Esophagus squamous epithelium (tissue), 5 donors: ENCODE measurements at places on chromosomes 3 and 15. TPM values are rescaled to one million over a fixed set of nuclear protein-coding genes. Genes with fewer than 3 reads are reported as not detected.

Gene KCNAB1
- total RNA-seq, result 1.9 TPM

Gene RETNLB
- total RNA-seq, result not detected

Gene FOXL2NB
- total RNA-seq, result 1.1 TPM

Gene COPG1
- 121 TPM for total RNA-seq

Gene OXTR
- 9.0 TPM for total RNA-seq

Gene STAC
- 0.79 TPM for total RNA-seq

Gene IL16
- total RNA-seq, result 3.8 TPM

Gene TTLL13
- not detected for total RNA-seq

Gene GRAMD1C
- total RNA-seq, result 4.4 TPM

Gene FAM3D
- 111 TPM for total RNA-seq

Gene FURIN
- 43.3 TPM for total RNA-seq

Gene CDHR4
- total RNA-seq, result not detected

Gene DGKG
- total RNA-seq, result 1.4 TPM

Gene TMCO5A
- not detected for total RNA-seq

Gene KIF7
- 0.45 TPM for total RNA-seq

Gene REC114
- not detected for total RNA-seq

Gene NDUFB4
- 120 TPM for total RNA-seq

Gene DRD3
- not detected for total RNA-seq

Gene FAM107A
- total RNA-seq, result 78.6 TPM

Gene VILL
- 5.5 TPM for total RNA-seq

Gene SLC2A2
- total RNA-seq, result not detected

Gene AQP9
- 2.0 TPM for total RNA-seq

Gene VWA5B2
- not detected for total RNA-seq

Gene STRIT1
- total RNA-seq, result not detected

Gene NR1I2
- not detected for total RNA-seq

Gene CHRNA7
- total RNA-seq, result 1.1 TPM
